ENCODE measurements at places on chromosomes 12 and 14.

DNA sequence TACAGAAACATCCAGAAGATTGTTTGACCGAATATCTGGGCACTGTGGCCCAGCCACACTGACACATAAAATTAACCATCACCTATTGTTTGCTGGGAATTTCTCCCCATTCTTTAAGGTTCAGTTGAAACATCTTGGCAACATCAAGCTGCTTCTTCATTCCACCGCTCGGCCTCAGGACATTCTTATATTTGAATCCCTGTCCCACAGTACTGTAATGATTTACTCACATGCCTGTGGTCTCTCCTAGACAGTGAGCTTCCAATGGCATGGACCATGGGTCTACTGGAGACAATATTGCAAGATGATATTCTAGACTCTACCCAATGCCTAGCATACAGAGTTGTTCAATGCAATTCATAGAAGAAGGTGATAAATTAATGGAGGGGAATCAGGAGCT is 56.1 kb downstream of the EMP1 start:
- DNase-seq = no peak

GRCh38 chr12:104486363-104486750 is 29.6 kb downstream of the CHST11 start:
- no peak for DNase-seq

DNA sequence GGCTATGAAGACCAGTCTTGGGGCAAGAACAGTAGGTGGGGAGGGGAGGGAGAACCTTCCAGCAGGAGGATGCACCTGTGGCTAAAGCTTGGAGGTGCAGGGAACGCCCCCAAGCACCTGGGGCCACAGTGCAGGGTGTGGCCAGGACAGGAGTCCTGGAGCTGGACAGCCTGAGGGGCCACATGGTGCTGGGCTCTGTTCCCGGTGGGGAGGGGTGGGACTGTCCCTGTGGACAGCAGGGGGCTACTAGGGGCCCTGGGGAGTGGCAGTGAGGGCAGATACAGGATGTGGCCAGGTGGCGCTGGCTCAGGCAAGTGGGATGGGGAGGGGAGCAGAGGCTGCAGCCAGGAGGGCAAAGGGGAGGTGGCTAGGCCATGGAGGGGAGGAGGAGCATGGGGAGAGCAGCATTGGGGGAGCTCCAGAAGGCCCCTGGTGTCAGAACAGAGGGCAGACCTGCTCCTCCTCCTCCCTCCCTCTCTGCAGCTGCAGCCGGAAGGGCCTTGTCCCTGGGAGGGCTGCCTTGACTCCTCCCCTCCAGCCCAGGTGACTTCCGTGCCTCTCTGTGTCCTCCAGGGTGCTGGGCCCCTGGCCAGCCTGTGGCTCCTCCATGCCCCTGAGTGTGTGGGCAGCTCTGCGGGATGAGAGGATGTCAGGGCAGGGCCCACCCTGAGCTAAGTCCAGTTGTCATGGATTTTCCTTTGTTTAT is 68.4 kb upstream of the DLK1 start:
- DNase-seq = no peak

GRCh38 chr12:47910981-47911380 is 6.2 kb upstream of the VDR start:
- DNase-seq = no peak

- DNase-seq = no peak
These were observed 19.2 kb upstream of the LGALS3 start for GRCh38 chr14:55109836-55110235.

DNA sequence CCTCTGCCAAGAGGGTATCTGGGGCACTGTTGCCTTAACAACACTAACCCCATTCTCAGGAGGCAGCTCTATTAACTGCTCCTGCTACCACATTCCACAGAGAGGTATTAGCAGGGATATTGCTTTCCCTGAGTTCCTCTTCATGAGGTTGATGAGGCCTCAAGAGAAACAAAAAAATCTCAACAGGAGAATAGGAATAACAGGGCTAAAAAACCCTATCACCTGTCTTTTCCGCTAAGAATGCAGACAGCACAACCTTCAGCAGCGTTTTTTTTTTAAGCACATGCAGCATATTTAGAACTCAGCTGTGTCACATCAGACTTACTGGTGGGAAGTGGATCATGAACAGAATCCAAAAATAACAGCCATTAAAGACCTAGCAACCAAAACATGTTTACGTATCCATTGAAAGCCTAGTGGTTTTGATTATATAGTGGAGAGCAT is 29.2 kb downstream of the ATF7 start:
- no peak for DNase-seq

- DNase-seq = no peak
These were observed 1.6 kb upstream of the SNRPF start for GRCh38 chr12:95857156-95857555.

GRCh38 chr14:24695265-24696241 is 61.6 kb upstream of the GZMB start:
- DNase-seq = no peak

DNA sequence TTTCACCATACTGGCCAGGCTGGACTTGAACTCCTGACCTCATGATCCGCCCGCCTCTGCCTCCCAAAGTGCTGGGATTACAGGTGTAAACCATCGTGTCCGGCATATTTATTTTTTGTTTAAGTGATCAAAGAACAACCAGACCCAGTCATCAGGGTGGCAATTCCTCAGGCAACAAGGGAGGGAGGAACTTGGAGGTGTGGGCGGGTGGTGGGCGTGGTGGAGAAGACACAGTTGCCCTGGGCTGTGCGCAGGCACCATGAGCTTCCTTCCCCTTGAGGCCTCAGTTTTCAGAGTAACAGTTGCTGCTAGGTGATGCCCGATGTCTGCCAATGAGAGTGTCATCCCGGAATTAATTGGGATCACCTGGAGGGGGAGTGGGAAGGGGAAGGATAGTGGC is 191.7 kb downstream of the ALG10 start:
- no peak for DNase-seq

DNA sequence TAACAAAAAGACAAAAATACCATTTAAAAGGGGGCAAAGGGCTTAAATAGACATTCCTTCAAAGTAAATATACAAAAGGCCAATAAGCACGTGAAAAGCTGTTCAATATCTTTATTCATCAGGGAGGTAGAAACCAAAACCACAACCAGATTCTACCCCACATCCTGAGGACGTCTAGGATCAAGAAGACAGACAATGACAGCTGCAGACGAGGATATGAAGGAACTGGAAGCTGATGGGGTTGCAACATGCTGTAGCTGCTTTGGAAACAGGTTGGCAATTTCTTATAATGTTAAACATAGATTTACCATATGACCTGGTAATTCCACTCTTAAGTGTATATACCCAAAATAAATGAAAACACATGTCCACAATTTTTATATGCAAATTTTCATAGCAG is 85.1 kb upstream of the C14orf180 start:
- DNase-seq = no peak

- DNase-seq = no peak
These were observed 566 bp upstream of the PRDM4 start for GRCh38 chr12:107761502-107761904.

DNA sequence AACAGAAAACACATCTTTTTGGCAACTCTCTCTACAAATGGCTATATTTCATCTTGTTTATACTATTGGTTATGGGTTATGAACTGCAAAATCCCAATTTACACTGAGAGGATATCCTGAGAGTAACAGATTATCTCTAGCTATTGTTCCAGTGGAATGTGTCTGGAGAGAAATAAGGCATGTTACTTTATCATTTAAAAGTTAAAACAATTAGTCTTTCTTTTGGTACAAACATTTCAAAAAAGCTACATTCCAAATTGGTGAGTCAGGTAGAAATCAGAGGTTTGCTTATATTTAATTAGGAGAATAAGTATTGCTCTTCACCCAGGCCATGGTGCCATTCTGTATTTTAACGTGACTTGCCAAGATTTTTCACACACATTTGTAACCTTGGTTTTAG is 411.6 kb downstream of the CCER1 start:
- DNase-seq = no peak

DNA sequence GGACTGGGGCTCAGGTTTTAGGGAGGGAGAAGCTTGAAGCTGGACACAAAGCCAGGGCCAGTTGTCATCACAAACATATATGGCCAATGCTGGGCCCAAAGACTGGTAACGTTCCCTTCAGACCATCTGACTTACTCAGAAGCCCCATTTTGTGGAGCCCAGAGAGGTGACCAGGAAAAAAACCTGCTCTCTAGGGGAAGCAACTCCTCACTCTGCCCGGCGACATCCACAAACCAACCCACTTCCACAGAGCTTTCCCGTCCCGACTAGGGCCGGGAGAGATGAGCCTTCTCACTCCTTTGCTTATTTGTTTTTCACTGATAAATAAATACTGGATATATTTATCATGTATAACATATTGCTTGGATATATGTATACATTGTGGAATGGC is 180.9 kb upstream of the RTL1 start:
- no peak for DNase-seq

DNA sequence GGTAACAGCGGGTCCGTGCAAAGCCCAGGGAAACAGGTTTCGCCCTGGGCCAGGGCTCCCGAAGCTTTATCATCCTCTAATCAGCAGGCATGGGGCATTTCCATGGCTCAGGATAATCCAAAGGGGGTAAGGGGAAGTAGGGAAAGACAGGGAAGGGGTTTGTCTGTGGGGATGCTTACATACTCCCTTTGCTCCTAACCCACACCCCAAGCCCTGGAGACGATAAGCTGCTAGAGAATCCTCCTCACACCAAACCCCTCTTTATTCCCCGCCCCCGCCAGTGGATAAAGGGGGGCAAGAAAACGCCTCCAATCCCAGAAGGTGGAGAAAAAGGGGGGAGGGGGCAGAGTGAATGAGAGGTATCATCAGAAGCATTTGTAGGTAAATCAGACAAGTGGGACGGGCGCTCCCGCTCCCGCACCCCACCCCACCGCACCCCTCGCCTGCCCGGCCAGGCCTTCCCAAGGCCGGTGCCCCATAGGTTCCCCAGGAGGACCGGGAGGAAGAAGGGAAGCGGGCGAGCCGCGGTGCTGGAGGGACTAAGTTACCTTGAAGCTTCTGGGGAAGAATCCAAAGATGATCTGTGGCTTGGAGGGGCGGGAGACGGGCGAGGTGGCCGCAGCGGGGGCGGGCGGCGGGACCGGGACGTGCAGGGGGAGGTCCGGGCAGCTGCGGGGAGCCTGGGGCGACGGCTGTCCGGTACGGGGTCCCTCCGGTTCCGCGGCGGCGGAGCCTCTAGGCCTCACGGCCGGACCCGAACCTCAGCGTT is 762 bp downstream of the PPP2R5E start:
- peak; percentile 39 for DNase-seq

- DNase-seq = no peak
These were observed 27.3 kb downstream of the FRS2 start for GRCh38 chr12:69497308-69498026.

DNA sequence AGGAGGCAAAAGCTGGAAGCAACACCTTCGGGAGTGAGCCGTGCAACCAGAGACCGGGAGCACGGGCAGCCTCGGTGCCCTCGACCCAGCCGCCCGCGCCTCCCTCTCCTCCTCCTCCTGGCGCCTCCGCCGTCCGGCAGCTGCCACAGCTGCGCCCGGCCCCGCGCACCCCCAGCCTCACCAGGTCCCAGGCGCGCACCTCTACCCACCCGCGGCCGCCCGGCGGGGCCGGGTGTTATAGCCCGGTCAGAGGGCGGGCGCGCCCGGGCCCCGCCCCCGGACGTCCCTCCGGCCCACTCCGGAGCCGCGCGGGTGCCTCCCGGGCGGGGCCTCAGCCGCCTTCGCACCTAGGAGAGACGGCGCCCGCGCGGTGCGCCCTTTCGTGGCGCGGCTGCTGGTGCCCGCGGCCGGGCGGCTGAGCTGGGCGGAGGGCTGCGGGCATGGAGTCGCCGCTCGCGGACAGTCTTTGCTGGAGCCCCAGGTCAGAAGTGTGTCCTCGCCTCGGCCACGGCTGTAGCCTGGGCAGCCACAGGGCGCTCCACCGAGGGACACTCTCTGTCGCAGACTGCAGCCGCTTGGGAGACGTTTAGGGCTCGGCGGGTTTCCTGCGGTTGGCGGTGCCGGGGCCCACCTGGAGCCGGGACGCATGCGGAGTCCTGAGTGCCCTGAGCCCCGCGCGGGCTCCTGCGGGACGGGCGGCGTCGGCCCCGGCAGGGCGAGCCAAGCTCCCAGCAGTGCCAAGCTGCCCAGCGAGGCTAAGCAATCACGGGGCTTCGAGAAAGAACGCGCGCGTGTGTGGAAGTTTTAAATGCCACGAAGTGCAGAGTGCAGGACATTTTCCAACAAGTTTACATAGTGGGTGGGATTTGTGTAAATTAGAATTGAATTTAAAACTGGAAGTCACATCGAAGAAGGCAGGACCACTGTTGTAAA is at the start of gene CPM:
TSS of gene CPM (minus strand) at position 211 of the 933 bp plus-strand sequence. CDS start 334 bp downstream, outside the sequence.
- DNase-seq = peak; percentile 58

DNA sequence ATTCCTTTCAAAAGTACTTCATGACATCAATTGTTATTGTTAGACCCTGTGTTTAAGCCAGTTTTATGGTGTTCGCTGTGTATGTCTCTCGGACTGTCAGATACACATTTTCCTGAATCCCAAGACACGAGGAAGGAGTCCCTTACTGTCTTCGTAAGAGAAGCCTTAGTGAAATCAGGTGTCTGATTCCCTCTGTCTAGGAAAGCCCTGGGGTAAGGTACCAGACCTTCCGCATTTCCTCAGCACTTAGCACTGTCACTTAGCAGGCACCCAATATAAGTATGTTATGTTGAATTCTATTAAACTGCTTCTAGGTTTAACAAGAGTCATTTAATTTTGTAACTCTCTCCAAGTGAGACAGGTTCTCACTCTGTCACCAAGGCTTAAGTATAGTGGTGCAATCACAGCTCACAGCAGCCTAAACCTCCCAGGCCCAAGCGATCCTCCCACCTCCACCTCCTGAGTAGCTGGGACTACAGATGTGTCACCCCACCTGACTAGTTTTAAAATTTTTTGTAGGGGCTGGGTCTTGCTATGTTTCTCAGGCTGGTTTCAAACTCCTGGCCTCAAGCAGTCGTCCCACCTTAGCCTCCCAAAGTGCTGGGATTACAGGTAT is 111.0 kb downstream of the BBS10 start:
- no peak for DNase-seq

GRCh38 chr12:113862590-113863454 is 103.3 kb downstream of the RBM19 start:
- no peak for DNase-seq

DNA sequence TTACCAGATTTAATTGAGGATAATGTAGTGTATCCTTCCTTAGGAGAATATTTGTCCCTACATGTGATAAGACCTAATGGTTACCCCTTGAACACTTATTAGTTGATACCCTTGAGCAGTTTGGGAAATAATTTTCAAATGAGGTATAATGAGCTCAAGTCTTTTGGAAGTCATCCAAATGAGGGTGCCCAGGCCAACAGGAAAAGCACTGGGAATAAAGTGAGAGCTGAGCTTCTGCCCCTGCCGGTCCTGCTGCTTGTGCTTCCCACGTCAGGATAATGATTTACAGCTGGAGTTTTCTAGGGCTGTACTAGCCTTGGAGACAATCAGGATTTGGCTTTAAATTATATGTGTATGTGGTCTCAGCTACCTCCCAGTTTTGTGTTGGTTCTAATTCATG is 178.8 kb upstream of the FRMD6 start:
- DNase-seq = no peak

GRCh38 chr12:54028314-54029201 is at the start of gene HOXC6:
HOXC6 (plus strand) TSS chr12:54028440; CDS start chr12:54028522, 82 bp downstream.
- DNase-seq = no peak

- DNase-seq = no peak
These were observed 110.6 kb upstream of the AMIGO2 start for GRCh38 chr12:47190271-47190750.

- no peak for DNase-seq
These were observed 30.0 kb upstream of the ULK1 start for GRCh38 chr12:131864469-131864868.

GRCh38 chr12:20748198-20748597 is 53.1 kb downstream of the SLCO1C1 start:
- no peak for DNase-seq

- peak; percentile 26 for DNase-seq
These were observed 55.5 kb downstream of the TTC7B start for GRCh38 chr14:90760591-90761316.

GRCh38 chr12:131869871-131870418 is 24.5 kb upstream of the ULK1 start:
- no peak for DNase-seq

Data from neuronal stem cell (in vitro differentiated cells).